Putamen (tissue), 1 donor: ENCODE measurements at places on chromosomes 12 and 14.

- no peak for DNase-seq
Observed at GRCh38 chr12:89288959-89289358, 63.3 kb downstream of the DUSP6 start.

GRCh38 chr12:93252221-93252620 is 125.5 kb upstream of the NUDT4 start:
- no peak for DNase-seq

DNA sequence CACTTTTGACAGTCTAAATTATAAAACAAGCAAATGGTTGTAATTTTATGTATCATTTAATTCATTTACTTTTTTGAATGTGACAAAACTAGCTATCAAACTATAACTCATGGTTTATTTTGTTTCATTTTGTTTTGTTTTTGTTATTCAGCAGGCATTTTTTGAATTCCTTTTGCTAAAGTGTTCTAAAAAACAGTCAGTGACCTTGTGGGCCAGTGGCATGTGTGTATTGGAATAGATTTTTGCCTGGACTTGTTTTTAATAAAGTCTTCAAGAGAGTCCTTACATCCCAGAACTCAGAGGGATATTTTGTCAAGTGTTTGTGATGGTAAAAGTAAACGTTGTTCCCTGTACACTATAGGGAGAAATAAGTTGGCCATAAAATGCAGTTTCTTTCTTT is 369.7 kb upstream of the SYT1 start:
- DNase-seq: no peak

DNA sequence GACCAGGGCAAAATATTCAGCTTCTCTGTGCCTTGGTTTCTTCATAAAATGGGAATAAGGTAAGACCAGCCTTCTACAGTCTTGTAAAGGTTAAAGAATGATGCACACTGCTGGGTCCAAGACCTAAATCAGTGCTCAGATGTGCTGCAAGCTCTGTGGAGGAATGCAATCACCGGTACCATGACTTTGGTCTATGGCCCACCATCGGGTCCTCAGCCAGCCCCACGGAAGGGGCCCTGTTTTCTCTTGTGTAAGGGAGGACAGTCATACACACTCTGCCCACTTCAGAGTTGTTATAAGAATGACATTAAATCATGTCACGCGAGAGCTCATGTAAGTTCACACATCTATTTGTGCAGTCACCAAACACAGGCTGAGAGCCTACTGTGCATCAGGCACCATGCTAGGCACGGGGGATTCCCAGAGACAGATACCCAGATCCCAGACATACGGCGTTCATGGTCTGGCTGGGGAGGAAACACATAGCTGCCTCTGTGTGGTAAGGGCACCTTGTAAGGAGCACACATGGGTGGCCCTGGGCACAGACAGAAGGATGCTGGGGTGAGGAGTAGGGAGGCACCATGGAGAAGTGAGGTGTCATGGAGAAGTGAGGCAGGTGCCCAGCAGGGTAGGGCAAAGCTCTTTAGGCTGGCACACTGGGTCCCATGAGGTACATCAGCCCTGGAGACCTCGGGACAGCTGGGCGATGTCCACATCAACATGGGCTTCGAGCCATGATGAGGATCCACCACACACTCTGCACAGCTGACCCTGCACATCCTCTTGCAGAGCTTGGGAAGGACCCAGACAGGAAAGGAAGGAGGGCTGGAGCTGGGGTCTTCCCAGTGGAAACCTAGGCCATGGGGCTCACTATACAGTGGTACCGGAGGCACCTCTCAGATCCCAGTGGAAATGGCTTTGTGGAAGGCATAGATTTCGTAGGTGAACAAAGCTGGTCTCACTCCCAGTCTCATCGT is 190.4 kb upstream of the DIO3 start:
- no peak for DNase-seq

GRCh38 chr12:124347335-124347734 is 52.4 kb downstream of the RFLNA start:
- no peak for DNase-seq

GRCh38 chr14:89486961-89487360 is 69.9 kb upstream of the FOXN3 start:
- DNase-seq: no peak

GRCh38 chr14:23573384-23574015 is 5.1 kb downstream of the JPH4 start:
- peak; percentile 65 for DNase-seq

- no peak for DNase-seq
Observed at GRCh38 chr14:96409701-96410100, 17.8 kb downstream of the AK7 start.

DNA sequence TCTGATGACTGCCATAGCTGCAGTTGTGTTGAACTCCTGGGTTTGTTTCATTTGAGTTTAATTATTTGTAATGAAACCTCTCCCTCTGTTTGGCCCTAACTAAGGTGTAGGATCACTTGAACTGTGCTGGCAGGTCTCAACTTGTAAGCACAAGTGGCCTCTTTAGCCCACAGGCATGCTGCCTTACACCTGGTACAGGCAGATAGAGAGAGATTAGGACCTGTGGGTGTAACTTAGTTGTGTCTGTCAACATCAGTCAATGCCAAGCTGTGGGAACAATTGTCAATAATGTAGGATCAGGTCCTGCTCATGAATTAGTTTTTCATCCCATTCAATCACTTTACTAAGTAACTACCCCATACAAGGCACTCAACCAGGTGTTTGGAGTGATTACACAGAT is 263.0 kb upstream of the G2E3 start:
- no peak for DNase-seq

DNA sequence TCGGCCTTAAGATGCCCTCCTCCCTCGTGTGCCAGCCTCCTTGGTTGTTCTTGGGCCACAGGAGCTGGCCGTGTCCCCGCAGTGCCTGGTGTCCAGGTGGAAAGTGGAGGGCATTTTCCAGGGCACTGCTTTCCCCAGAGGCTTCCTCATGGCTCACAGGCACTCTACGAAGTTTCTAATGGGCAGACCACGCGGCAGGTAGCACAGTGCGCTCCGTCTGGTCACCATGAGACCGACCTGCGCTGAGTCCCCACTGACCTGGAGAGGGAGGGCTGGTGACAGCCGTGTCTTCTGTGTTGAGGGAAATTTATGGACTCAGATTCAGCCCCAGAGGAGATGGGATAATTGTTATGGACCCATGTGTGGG is 186.3 kb downstream of the ADGRD1 start:
- no peak for DNase-seq

GRCh38 chr14:79576424-79576823 is 634.9 kb downstream of the DIO2 start:
- no peak for DNase-seq

- no peak for DNase-seq
Observed at GRCh38 chr14:56137849-56138248, 19.6 kb downstream of the PELI2 start.

DNA sequence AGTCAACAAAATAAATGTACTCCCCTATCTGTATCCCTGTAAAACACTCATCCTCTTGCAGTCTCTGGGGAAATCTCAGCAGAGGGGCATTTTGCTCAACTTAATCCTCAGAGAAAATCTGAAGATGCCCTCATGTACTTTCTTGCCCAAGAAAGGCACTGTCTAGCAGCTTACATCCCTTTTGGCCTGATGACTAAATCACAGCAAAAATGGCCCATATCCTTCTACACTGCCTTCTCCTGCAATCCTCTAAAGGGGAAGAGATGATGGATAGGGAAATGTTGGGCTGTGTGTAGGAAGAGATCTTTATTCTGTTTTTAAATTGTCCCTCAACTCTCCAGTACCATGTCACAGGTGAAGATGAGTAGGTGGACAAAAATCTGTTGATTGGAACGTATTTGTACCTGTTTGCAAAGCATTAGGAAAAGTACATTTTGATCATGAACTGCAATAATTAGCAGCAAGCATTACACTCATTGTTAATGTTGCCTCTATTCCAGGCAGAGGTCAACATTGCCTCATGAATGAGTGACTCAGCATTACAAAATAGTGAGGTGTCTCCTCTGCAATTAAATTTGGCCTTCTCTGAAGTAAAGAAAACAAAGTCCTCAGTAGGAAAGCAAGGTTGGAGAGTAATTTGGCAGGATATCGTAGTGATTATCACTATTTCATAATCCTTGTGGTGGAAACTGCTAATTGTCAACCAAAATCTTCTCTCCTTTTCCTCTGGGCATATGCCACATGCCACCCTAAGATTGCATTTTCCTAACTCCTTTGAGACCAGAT is 172.4 kb upstream of the CAND1 start:
- no peak for DNase-seq

GRCh38 chr12:113347-113746 is 46.8 kb downstream of the IQSEC3 start:
- no peak for DNase-seq

DNA sequence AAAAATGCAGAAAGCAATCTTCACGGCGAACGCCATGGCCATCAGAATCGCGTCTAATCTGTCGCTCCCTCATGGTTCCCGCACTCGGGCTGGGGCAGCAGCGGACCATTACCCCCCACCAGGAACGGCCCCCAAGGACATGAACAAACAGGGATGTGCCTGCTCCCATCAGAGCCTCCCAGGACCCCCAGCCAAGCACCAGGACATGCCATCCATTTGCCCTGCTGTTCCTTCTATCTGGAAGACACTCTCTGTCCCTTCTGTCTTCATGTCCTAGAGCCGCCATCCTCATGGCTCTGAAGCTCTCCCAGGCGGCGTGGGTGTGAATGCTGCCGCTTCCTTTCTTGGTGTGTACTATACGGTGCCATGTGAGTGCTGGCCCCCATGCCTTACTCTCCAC is 371.8 kb downstream of the BCL11B start:
- DNase-seq: no peak

GRCh38 chr12:53744751-53745150 is 7.0 kb downstream of the CISTR start:
- DNase-seq: no peak

DNA sequence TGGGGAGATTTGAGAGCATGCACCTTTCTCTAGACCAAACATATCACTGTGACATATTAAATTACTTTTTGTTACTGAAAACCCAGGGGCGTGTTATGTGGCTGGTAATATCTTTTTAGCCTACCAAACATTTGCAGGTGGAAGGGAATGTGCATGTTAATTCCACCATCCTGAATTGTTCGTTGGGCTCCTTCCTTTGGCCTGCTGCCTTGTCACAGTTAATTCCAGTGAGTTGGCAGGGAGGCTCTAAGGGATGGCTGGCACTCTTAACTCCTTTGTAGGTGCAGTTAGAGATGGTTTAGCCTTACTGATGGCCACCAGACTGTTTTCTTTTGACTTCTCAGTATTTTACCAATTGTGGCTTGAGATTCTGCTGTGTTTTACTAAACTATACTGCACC is 64.5 kb downstream of the DIP2B start:
- no peak for DNase-seq

GRCh38 chr12:105590571-105590970 is 260.1 kb downstream of the C12orf75 start:
- DNase-seq: no peak

- no peak for DNase-seq
Observed at GRCh38 chr14:55383541-55384140, 28.0 kb downstream of the ATG14 start.

GRCh38 chr12:1207276-1207675 is 216.3 kb downstream of the ERC1 start:
- DNase-seq: no peak

- DNase-seq: peak; percentile 34
Observed at GRCh38 chr14:104976198-104977007, 1.8 kb downstream of the AHNAK2 start.

DNA sequence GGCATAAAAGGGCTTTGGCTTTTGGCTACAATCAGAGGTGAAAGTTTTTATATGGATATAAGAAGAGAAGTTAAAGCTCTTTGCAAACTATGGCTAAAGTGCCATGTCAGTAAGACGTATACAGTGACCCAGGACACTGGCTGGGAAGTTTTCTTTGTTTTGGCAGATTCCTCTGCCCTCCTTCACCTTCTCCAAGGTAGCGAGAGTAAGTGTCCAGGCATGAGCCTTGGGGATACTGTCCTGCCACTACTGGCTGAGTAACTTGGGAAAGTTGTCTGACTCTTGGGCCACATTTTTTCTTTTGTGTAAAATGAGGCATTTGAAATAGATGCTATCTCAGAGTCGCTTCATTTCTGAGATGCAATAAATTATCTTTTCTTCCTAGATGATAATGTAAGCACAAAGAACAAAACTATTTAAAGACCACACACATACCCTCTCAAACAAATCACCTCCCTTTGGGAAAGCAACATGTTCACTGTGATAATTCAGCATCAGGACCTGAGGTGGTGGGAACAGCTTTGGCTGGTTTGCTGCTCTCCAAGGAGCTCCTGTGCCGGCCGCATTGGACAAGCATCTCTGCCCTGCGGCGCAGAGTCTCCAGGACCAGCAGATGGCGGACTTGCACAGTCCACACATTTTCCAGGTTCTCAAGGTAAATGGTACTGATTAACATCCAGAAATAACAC is 106.3 kb downstream of the PTCSC3 start:
- DNase-seq: peak; percentile 49

- no peak for DNase-seq
Observed at GRCh38 chr12:100995771-100996170, 201.2 kb downstream of the ANO4 start.

- DNase-seq: no peak
Observed at GRCh38 chr12:105554223-105554678, 223.8 kb downstream of the C12orf75 start.

- no peak for DNase-seq
Observed at GRCh38 chr12:87804386-87804785, 224.8 kb downstream of the C12orf50 start.

DNA sequence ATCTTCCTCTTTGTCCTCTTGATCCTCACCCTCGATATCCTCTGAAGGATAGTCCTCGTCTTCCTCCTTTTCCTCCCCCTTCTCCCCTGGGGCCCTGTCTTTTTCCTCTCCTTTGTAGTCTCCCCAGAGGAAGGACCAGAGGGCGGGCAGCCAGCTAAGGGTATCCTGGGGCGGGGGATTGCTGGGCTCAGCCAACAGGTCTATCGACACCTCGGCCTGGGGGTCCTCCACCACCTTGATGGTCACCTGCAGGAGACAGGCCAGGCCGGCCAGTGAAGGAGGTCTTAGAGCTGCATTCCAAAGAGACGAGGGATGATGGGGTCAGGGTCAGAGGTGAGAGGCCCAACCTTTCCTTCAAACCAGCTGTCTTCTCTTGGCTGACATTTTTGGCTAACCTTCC is 16.2 kb downstream of the ISM2 start:
- no peak for DNase-seq

DNA sequence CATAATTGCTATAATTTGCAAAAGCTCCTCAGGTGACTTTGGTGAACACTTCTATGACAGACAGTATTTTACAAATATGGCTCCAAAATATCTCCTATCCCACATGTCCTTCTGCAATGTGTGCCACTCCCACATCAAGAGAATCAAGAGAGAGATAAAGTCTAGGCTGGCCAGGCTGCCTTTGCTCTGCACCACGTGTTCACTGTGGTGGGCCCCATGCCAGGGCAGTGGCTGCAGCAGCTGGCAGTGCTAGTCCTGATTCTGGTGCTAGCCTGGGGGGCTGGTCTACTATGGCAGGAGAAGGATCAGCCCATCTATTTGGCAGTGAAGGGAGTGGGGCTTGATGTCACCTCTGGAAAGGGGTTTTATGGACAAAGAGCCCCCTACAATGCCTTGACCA is 86.3 kb downstream of the DRAM1 start:
- no peak for DNase-seq

- DNase-seq: peak; percentile 37
Observed at GRCh38 chr14:24695265-24696241, 61.6 kb upstream of the GZMB start.
